ENCODE measurements at places on chromosomes 12 and 14.

GRCh38 chr14:91142214-91142668 lies 28.4 kb downstream of the DGLUCY start:
- no peak for DNase-seq

- no peak for DNase-seq
Measured at GRCh38 chr12:92389466-92389865, 243.8 kb upstream of the BTG1 start.

- no peak for DNase-seq
Measured at GRCh38 chr14:77039285-77040058, 11.0 kb upstream of the IRF2BPL start.

DNA sequence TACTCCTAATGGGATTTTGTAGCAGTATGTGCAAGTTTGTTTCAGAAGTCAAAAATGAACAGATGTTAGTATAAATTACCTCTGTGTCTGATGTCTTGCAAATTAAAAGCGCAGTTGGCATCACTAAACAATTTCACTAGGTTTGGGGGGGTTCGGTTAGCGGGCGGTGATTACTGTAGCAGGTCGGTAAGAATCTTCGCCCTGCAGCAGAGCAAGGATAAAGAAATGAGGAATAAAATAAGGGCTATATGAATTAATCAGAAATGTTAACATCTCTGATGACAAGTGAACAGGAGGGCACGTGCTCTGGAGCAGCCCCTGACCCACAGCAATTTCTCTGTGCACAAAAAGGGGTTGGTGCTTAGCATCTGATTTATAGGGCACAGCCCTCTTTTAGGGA lies 43.6 kb upstream of the VSX2 start:
- DNase-seq = no peak

- DNase-seq = no peak
Measured at GRCh38 chr12:23631786-23632377, 317.6 kb downstream of the SOX5 start.

- DNase-seq = no peak
Measured at GRCh38 chr12:57575771-57576612, 15.0 kb upstream of the PIP4K2C start.

- no peak for DNase-seq
Measured at GRCh38 chr12:39332661-39333175, 110.2 kb downstream of the KIF21A start.

DNA sequence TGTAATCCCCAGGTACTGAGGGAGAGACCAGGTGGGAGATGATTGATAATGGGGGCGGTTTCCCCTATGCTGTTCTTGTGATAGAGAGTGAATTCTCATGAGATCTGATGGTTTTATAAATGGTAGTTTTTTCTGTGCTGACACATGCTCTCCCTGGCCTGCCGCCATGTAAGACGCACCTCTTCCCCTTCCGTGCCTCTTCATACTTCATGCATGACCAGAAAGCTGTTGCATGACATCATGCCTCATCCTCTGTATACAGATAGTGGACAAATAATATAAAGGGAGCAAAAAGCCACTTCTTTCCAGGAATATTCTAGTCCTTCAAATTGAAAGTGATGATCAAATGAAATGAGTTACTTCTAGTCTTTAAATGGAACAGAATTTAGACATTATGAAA lies 47.3 kb upstream of the LRIG3 start:
- no peak for DNase-seq

DNA sequence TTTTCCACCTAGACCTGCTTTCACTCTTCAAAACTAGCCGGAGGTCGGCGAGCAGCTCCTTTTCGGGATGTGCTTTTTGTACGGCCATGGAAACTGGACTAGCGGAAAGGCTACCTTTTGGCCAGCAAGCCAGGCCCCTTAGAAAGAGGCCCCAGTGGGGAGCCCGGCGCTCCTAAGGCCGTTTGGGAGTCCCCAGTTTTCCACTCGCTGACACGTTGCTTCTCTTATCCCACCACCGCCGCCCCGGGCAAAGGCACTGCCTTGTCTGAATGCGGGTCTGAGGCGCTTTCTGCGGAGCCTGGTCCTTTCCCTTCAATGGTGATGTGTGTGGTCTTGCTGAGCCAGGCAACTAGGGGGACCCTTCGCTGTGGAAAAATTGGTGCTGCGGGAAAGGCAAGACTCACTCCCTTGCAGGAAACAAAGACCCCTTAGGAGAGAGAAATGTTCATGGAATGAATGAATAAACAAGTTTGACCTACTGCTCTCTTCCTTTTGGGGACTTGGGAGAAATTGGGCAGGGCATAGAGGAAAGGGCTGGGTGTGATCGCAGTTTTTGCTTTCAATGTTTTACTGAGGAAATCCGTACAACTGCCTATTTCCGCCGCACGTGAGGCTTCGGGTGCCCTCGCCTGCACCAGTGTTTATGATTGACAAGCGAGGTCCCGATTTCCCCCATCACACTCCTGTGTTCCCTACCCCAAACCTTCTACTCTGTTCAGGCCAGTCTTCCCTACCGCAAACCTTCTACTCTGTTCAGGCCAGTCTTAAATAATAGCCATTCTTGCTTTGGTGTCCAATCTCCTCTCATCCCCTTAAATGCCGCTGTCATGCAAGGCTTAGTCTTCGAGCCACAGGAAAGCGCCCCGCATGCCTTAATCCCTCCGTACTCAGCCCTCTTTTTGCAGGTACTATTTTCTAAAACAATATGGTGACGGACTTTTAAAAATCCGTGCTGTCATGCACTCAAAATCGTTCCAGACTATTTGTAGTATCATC lies 1.0 kb upstream of the SLC38A2 start:
- no peak for DNase-seq

DNA sequence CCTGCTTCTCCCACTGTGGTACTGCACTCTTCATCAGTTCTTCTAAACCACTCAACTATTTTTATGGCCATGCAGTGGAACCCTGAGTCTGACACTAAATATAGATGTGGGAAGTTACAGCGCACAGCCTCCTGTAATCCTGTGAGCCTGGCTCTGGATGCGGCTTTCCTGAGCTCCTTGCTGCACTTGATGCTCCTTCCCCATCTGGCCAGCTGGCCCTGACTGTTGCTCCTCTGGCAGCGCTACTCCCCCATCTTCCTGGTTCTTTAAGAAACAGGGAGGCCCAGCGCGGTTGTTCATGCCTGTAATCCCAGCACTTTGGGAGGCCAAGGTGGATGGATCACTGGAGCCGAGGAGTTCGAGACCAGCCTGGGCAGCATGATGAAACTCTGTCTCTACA lies 24.6 kb downstream of the IQSEC3 start:
- no peak for DNase-seq

- no peak for DNase-seq
Measured at GRCh38 chr12:114704096-114704495, 20.1 kb upstream of the TBX3 start.

DNA sequence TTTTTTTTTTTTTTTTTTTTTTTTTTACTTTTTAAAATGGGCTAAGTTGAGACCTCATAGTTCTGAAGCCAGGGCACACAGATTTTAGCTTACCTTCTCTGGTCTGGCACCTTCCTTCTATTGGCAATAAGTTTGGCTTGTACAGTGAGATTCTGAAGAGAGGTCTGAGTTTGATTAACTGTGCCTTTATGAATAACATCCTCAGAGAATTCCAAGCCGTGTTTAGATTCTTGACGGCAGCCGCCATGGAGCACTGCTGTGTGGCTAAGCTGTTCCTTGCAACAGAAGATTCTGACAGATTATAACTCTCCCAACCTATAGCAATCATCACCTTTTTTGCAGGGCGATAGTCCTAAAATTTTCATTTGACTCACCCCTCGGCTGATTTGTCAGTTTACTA lies 354.9 kb upstream of the FAR2 start:
- DNase-seq = no peak

DNA sequence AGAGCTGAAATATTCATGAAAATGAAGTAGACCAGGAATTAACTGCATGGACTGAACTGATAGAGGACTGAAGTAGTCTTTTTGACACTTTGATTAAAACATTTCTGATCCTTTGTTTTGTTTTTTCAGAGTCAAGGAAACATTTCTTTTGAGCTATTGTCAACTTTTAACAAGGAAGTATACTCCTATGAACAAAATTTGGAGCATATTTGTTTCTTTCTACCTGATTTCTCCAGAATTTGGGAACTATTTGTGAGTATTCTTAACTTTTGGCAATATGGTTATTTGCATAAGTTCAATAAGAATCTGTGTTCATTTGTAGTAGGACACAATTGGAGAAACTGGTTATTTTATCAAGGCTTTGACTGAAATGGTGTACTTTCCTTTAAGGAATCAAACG lies 71.3 kb upstream of the HECTD1 start:
- no peak for DNase-seq

DNA sequence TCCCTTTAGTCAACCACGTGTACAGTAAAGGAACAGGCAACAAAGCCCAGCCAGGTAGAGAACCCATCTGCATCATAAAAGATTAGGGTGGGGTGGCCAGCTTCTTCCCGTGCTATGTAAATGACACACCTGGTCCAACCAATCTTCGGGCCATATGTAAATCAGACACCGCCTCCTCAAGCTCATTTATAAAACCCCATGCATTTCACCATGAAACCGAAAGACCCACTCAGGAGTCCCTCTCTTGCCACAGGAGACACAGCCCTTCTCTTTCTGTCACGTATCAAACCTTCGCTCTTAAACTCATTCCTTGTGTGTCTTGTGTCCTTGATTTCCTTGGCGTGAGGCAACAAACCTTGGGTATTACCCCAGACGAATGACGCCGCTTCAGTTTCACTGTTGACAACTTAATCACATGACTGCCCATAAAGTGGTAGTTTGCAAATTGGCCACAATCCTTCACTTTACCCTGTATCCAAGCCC lies 59.8 kb upstream of the TBPL2 start:
- DNase-seq = no peak

- no peak for DNase-seq
Measured at GRCh38 chr14:72801836-72802587, 91.9 kb downstream of the DPF3 start.

GRCh38 chr14:23538785-23539184 lies 12.8 kb downstream of the ZFHX2 start:
- no peak for DNase-seq

DNA sequence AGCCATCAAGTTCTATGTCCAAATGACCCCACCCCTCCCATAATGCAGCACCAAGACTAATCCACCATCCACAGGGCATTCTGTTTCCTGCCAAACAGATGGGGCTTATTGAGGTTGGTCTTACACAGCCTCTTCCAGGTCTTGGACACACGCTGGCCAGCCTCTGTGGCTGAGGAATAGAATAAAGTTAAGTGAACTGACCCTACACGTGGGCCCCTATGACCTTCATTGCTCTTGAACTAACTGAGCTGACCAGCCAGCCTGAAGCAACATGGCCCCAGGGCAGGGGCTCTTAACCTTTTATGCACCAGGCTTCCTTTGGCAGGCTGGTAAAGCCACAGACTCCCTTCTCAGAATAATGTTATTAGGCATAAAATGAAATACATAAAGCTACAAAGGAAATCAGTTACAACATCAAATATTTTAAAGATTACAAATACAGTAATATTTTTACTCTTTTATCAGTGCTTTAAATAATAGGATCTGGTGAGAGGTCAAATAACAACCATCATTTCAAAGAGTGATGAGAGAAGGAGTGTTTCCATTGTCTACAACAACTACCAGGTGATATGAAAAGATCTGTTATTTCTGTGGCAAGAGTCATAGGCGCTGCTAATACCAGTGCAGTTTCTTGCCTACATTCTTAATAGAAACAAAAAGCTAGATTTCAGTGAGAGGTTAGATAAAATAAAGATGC lies 192.9 kb upstream of the NUDT4 start:
- DNase-seq = no peak

DNA sequence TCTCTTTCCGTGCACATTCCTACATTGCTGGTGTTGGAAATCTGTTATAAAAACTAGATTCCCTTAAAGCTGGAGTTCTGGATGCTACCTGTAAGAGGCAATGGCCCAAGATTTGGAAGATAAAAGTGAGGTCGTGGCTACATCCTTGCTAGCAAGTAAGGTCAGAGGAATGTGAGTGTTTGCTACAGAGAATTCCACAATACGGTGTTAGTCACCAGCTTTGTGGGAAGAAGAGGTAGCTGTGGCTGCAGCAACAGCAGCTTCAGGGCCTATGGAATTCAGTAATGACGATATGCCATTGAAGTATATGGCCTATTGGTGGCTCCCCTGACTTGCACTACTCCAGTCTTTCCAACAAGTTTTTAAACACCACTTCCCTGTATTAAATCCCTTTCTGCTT lies 227.7 kb upstream of the TMEM260 start:
- DNase-seq = no peak

DNA sequence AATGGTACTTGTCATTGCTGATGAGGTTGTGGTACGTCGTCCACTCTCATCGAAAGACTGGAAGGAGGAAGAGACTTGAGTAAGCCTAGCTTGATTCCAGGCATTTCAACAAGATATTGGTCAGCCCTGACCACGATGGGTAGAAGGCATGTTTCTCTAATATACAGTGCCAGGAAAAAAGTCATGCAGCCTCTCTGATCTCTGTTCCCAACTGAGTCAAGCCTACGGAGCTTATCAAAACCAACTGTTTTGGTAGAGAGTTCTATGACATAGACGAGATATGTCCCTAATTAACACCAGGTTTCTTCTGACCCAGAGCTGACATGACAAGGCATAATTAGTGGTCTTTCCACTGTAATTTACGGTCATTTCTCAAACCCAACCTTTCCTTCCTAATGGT lies 58.5 kb downstream of the NIN start:
- no peak for DNase-seq

DNA sequence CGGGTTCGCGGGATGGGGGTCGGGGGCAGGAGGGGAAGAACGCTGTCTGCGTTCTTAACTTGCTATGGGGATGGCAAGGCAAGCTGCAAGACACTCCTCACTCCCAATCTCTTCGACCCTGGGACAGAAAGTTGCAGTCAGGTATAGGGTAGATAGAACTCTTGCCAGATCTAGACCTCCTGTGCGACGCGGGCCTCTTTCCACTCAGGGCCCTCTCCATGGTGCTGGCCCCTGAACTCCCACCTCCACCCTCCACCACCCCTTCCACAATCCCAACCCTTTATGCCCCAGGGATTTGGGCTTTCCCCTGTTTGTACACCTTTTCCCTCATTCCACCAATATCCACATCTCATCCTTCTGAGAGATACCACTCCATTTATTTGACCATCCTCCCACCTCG lies 812 bp downstream of the NABP2 start:
- DNase-seq = no peak

DNA sequence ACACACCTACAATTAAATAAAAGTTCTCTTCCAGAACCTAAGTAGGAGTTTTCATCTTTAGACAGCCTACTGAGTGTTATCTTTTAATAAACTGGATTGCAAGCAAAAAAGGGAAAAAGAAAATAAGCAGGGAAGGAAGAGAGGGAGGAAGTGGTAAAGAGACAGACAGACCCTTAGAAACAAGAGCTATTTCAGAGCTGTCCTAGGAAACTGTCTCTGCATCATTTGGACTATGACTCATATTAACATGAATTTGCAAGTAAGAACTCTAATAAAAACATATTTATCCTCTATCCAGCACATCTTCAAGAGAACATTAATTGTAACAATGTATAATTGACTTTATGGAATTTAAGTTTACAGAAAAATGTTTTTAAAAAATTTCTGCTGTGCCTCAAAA lies 438.8 kb upstream of the USP15 start:
- DNase-seq = no peak

GRCh38 chr14:104318558-104319490 lies 180.4 kb downstream of the KIF26A start:
- DNase-seq = no peak
